Body of pancreas (tissue), 4 donors: ENCODE measurements at places on chromosomes 5 and 9.

- H3K4me3 ChIP-seq: no peak overlapping the region
- H3K27ac ChIP-seq: no peak overlapping the region
- DNase-seq: no peak
- no peaks in the 10 kb centered on the region for H3K36me3 ChIP-seq
- H3K4me1 ChIP-seq: peaks cover 11% of the 10 kb centered on the region
These were observed 3.3 kb downstream of the ENHO start for GRCh38 chr9:34519321-34520020.

- DNase-seq: no peak
- no peak overlapping the region for H3K4me3 ChIP-seq
- no peaks in the 10 kb centered on the region for H3K4me1 ChIP-seq
- H3K27ac ChIP-seq: no peak overlapping the region
These were observed 385.6 kb upstream of the SGCD start for GRCh38 chr5:155941340-155941739.

DNA sequence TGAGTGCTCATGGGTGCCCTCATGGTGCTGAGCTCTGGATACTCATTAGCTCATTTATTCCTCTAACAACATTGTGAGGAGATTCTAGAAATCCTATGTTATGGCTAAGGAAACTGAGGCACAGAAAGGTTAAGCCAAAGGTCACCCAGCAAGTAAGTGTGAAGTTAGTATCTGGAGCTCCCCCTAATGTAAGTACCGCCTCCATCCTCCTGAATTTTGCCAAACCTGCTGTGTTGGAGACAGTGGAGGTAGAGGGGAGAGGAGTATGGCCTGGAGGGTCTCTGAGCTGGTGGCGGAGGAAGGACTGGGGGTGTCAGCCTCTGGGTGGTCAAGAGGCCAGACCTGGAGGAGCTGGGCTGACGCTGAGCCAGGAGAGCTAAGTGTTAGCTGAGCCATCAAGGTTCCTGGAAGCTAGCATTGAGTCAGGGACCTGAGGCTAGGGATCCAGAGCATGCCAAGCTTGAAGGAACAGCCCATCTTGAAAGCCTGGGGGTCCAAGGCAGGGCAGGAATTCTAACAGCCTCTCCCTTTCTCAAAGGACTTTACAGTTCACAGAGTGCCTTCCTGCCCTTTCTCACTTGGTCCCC lies 114.8 kb downstream of the RGS3 start:
- peaks cover 77% of the 10 kb centered on the region for H3K4me1 ChIP-seq
- H3K27ac ChIP-seq: peak overlapping the region; percentile 89
- H3K36me3 ChIP-seq: no peaks in the 10 kb centered on the region
- H3K4me3 ChIP-seq: no peak overlapping the region
- H3K27me3 ChIP-seq: no peaks in the 10 kb centered on the region
- DNase-seq: no peak

DNA sequence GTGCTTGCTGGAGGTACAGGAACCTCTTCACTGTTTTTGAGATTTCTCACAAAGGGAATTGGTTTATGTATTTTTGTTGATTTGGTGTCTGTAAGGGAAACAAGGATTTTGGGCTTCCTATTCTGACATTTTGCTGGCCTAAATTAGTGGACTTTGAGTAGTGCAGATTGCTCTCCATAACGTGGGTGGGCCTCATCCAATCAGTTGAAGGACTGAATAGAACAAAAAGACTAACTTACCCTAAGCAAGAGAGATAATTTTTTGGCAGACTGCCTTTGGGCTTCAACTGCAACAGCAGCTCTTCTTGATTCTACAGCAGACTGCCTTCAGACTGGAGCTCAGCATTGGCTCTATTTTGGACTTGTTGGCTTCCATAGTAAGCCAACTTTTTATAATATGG lies 93.2 kb downstream of the MSX2 start:
- no peaks in the 10 kb centered on the region for H3K27me3 ChIP-seq
- H3K27ac ChIP-seq: no peak overlapping the region
- DNase-seq: no peak
- no peak overlapping the region for H3K4me3 ChIP-seq

DNA sequence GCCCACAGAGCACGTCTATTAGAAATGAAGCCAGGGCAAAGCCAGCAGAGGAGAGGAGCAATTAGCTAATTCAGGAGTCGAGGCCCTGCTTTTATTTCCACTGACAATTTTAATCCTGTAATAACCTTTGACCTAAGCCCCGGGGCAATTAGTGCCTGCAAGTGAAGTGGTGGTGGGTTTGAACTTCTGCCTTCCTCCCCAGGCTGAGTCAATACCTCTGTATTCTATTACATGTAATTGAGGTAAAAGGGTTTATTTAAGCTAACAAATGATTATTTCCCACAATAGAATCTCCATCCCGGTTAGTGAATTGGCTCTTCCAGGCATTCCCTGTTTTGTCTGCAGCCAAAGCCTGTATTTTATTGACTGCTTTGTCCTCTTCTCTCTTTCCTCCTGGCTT lies 49.9 kb downstream of the FGF18 start:
- no peaks in the 10 kb centered on the region for H3K27me3 ChIP-seq
- H3K36me3 ChIP-seq: no peaks in the 10 kb centered on the region
- no peaks in the 10 kb centered on the region for H3K4me1 ChIP-seq
- H3K4me3 ChIP-seq: no peak overlapping the region
- H3K27ac ChIP-seq: no peak overlapping the region

- no peaks in the 10 kb centered on the region for H3K27me3 ChIP-seq
- peaks cover 43% of the 10 kb centered on the region for H3K4me1 ChIP-seq
- H3K36me3 ChIP-seq: peaks cover 3% of the 10 kb centered on the region
- peak within 1 kb of the TSS; percentile 97 for H3K27ac ChIP-seq
- peak; percentile 95 for DNase-seq
- peak within 1 kb of the TSS; percentile 60 for H3K4me3 ChIP-seq
These were observed at the start of gene CHD1 for GRCh38 chr5:98928873-98929709. TSS of gene CHD1 (minus strand) at chr5:98929007. CDS start at chr5:98926386, 2,621 bp downstream.

GRCh38 chr9:3908731-3909130 lies 382.9 kb upstream of the RFX3 start:
- H3K27ac ChIP-seq: peak overlapping the region; percentile 32
- no peak overlapping the region for H3K4me3 ChIP-seq
- H3K36me3 ChIP-seq: no peaks in the 10 kb centered on the region

DNA sequence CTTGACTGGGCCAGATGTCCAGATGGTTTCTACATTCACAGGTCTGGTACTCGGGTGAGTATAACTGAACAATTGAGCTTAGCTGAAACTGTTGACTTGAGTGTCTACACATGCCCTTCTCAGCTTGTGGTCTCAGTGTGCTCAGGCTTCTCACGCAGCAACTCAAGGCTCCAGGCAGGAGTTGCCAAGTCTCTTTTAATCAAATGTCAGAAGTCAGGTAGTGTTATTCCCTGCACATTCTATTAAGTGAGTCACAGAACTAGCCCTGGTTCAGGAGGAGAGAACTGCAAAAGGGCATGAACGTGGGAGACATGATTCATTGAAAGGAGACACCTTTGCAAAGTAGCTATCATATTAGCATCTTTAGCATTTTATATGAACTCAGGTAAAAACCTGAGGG lies 199.3 kb upstream of the ACTBL2 start:
- H3K27ac ChIP-seq: no peak overlapping the region
- no peaks in the 10 kb centered on the region for H3K4me1 ChIP-seq
- H3K4me3 ChIP-seq: no peak overlapping the region
- no peak for DNase-seq
- no peaks in the 10 kb centered on the region for H3K36me3 ChIP-seq

GRCh38 chr9:83281306-83282255 lies 218.6 kb upstream of the RASEF start:
- peaks cover 17% of the 10 kb centered on the region for H3K4me1 ChIP-seq
- DNase-seq: peak; percentile 80
- H3K27me3 ChIP-seq: no peaks in the 10 kb centered on the region
- peak overlapping the region; percentile 72 for H3K27ac ChIP-seq
- H3K36me3 ChIP-seq: no peaks in the 10 kb centered on the region

GRCh38 chr9:106619211-106619610 lies 243.8 kb upstream of the ZNF462 start:
- no peak for DNase-seq
- no peaks in the 10 kb centered on the region for H3K27me3 ChIP-seq
- no peaks in the 10 kb centered on the region for H3K36me3 ChIP-seq
- no peaks in the 10 kb centered on the region for H3K4me1 ChIP-seq

- no peak for DNase-seq
- peaks cover 7% of the 10 kb centered on the region for H3K36me3 ChIP-seq
- H3K4me3 ChIP-seq: no peak overlapping the region
- no peaks in the 10 kb centered on the region for H3K4me1 ChIP-seq
These were observed 8.2 kb downstream of the NDUFA8 start for GRCh38 chr9:122151267-122151828.

- no peaks in the 10 kb centered on the region for H3K4me1 ChIP-seq
- DNase-seq: no peak
- H3K27ac ChIP-seq: no peak overlapping the region
- H3K27me3 ChIP-seq: no peaks in the 10 kb centered on the region
- no peaks in the 10 kb centered on the region for H3K36me3 ChIP-seq
- no peak overlapping the region for H3K4me3 ChIP-seq
These were observed 18.9 kb upstream of the PDZD2 start for GRCh38 chr5:31620026-31620425.

DNA sequence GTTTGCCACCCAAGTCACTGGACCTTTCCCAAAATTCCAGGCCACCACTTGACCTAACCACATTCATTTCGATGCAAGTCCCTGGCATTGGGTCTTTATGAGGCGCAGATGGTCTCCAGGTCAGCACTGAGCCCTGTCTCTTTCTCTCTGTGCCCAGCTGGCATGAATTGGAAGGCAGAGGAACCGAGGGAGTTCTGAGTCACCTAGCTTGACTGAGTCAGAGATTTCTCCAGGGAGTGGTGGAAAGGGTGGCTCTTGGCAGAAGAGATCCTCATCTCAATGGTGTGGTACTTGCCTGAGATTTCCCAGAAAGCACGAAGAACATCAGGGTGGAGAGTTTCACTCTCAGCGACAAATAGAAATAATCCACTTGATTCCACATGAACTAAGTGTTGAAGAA lies 43.8 kb downstream of the WDR36 start:
- H3K4me3 ChIP-seq: no peak overlapping the region
- no peaks in the 10 kb centered on the region for H3K4me1 ChIP-seq
- H3K27me3 ChIP-seq: no peaks in the 10 kb centered on the region
- no peak overlapping the region for H3K27ac ChIP-seq
- no peak for DNase-seq

- no peaks in the 10 kb centered on the region for H3K36me3 ChIP-seq
- H3K4me1 ChIP-seq: peaks cover 7% of the 10 kb centered on the region
- DNase-seq: peak; percentile 94
These were observed 614 bp upstream of the HOMER1 start for GRCh38 chr5:79514391-79515105.

DNA sequence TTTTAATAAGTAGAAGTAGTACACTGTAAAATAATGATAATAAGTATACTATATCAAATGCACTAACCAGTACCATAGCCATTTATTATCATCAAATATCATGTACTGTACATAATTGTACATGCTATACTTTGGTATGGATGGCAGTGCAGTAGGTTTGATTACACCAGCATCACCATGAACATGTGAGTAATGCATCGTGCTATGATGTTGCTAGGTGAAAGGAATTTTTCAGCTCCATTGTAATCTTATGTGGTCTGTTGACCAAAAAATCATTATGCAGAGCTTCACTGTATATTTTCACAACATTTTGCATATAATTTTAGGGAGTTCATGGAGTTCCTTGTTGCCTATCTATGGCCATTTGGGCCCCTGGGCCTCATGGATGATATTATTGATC lies 72.2 kb upstream of the HMHB1 start:
- DNase-seq: no peak
- no peaks in the 10 kb centered on the region for H3K27me3 ChIP-seq
- no peak overlapping the region for H3K27ac ChIP-seq
- no peaks in the 10 kb centered on the region for H3K36me3 ChIP-seq
- H3K4me1 ChIP-seq: peaks cover 9% of the 10 kb centered on the region
- H3K4me3 ChIP-seq: no peak overlapping the region

DNA sequence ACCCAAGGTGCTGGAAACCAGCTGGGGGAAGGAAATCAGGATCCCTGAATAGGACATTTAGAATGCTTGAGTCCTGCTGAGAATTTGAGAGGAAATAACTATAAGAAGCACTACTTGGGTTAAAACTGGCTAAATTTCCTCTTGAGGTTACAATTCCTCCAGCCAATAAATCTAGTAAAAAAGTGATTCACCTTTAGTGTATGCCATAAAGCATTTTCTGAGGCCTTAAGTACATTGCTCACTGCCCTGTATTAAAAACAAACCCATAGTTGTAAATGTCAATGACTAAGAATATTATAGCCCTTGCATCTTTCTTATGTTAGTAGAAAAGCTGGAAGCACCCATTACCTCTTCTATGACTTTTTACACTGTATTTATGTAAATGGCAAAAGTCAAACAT lies 634.7 kb upstream of the ARRDC3 start:
- no peaks in the 10 kb centered on the region for H3K36me3 ChIP-seq
- no peaks in the 10 kb centered on the region for H3K27me3 ChIP-seq
- no peak overlapping the region for H3K4me3 ChIP-seq
- no peaks in the 10 kb centered on the region for H3K4me1 ChIP-seq
- no peak overlapping the region for H3K27ac ChIP-seq
- DNase-seq: no peak

DNA sequence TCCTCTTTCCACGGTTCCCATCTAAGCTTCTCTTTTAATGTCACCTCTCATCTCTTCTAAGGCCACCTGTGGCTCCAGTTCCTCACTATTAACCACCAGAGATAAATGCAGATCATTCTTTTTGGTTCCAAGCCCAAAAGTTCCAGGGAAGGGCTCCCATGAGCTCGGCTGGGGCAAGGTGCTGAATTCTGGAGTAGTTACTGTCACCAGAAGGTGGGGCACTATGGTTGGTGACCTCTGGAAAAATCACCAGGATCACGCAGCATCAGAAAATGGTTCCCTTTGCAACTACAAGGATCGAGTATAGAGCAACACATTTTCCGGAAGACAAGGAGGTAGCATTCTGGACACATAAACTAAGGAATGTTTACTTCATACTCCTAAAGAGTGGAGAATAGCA lies 528.7 kb upstream of the DAP start:
- peaks cover 31% of the 10 kb centered on the region for H3K4me1 ChIP-seq
- H3K36me3 ChIP-seq: no peaks in the 10 kb centered on the region
- H3K27ac ChIP-seq: no peak overlapping the region
- no peak for DNase-seq
- no peak overlapping the region for H3K4me3 ChIP-seq
